ENCODE measurements at places on chromosomes 6 and 20.

- DNase-seq: no peak
Observed at GRCh38 chr6:154446984-154447383, 63.5 kb downstream of the CNKSR3 start.

GRCh38 chr6:100455230-100456124, 9.2 kb downstream of the SIM1 start:
- no peak for DNase-seq

DNA sequence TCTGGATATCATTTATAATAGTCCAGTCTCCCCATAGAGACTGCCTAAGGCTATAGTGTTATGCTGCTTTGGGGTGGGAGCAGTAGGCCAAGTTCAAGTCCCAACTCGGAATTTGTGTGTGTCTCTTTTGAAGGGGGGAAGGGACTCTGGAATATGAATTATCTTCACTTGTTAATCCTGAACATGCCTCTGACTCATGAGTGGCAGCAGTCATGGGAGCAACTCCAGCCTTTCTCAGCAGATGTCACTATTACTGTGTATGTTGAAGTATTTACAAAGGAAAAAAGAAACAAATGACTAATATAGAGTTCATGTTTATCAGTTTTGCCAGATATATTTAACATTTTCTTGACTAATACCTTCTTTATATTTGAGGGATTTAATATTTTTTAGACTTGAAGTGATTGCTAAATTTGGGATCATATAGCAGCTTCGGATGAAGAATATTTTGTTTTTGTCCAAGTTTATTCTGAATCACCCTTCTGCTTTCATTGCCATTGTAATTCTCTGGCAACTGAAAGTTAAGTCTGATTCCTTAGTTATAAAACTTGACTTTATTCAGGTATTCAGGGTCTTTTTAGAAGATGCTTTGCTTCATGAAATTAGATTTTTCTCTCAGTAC, 23.4 kb downstream of the FAM217A start:
- DNase-seq: no peak

GRCh38 chr20:37518606-37519507, 2.2 kb upstream of the NNAT start:
- DNase-seq: no peak

GRCh38 chr6:154907291-154907690, 87.8 kb upstream of the TIAM2 start:
- no peak for DNase-seq

- no peak for DNase-seq
Observed at GRCh38 chr6:2247664-2248063, 2.3 kb upstream of the GMDS start.

GRCh38 chr6:36285797-36286196, 15.9 kb downstream of the PNPLA1 start:
- DNase-seq: no peak

DNA sequence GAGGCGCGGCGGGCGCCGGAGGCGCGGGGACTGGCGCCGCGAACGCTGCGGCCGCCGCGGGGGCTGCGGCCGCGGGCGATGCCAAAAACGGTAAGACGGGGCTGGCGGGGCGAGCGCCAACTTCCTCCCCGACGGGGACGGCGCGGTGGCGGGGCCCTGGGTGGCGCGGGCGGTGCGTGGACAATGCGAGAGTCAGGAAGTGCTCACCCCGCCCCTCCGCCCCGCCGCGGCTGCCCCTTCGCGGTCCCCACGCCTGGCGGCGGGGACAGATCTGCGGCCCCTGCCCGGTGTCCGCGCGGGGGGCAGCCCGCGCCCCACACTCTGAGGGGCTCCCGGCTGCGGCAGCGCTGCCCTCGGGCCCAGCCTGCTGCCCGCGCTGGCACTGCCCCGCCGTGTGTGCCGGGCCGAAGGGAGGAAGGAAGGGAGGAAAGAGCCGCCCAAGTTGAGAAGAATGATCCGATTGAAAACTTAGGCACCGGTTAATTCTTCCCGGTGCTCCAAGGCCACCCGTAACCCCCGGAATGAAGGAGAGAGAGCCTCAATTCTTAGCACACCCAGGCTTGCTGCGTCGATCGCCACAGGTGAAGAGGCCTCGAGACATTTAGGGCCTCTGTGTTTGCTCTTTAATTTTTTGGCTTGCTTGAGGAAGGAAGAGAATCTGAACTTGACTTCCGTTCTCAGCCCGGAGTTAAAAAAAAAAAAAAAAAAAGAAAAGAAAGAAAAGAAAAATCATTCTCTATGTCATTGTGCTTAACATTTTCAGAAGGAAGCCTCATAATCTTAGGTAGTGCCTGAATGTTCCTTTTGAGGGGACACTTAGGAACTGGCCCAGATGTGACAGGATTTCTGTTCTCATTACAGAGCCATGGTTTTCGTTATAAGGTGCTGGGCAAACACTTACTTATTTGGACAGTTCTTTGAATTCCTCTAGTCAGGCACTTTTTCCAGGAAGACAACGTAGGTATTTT, 982 bp downstream of the HECA start:
- peak; percentile 67 for DNase-seq

- no peak for DNase-seq
Observed at GRCh38 chr20:15913391-15914025, 659.7 kb downstream of the KIF16B start.

DNA sequence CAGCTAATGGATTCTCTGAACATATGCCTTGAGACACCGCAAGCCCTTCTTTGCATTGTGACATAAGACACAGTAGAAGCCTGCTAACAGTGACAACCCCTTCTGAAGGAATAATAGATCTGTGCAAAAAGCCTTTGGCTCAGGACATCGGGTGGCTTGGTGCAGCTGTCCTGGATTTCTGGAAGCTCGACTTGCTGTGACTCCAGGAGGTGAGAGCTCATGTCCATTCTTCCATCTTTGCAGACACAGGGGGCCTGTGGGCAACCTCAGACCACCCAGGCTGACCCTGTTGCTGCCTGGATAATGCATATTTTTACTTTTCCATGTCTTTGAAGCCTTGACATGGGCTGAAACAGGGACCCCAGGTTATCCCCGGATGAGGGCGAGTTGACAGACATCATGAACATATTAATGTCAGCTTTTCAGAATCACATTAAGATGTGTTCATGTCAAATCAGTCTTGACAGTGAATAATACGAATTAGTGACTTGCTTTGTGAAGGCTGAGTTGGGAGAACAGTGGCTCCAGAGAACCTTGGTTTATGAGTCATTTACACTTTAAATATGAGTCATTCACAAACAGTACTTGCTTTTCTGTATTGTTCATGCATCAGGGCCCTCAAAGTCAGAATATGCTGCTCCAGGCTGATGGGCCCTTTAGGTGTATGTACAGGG, 66.8 kb upstream of the IYD start:
- DNase-seq: no peak

DNA sequence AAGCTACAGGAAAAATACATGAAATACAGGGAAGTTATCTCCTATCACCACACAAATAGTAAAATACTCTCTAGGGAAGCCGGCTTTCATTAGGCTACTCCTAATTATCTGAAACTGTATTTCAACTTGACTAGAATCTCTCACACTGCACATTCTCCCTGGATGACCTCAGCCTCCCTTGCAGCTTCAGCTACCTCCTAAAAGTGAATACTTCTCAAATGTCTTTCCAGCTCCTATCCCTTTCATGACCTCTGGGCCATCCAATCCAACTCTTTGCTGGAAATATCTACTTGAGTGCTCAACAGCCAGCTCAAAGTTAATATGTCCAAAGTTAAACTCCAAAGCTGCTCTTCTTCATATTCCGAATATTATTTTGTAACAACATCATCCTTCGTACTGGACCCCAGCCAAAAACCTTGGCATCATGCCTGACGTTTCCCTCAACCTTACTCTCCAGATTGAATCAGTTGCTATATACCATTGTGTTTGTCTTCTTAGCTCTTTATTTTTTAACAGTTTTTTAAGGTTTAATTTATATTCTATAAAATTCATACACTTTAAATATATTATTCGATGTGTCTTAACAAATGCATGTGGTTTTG, 29.4 kb upstream of the KIF6 start:
- DNase-seq: no peak

GRCh38 chr6:123091896-123092271, 95.8 kb downstream of the CLVS2 start:
- no peak for DNase-seq

GRCh38 chr6:44432726-44433125, 45.2 kb downstream of the CDC5L start:
- no peak for DNase-seq

- no peak for DNase-seq
Observed at GRCh38 chr6:110971468-110971867, 10.4 kb upstream of the RPF2 start.

GRCh38 chr6:138378463-138378862, 758 bp downstream of the SMIM28 start:
- DNase-seq: no peak

- DNase-seq: no peak
Observed at GRCh38 chr20:37111926-37112455, 16.2 kb upstream of the RBL1 start.

GRCh38 chr6:46628976-46629375, 23.6 kb downstream of the CYP39A1 start:
- no peak for DNase-seq

GRCh38 chr20:33621717-33622400, 40.3 kb upstream of the C20orf144 start:
- no peak for DNase-seq

DNA sequence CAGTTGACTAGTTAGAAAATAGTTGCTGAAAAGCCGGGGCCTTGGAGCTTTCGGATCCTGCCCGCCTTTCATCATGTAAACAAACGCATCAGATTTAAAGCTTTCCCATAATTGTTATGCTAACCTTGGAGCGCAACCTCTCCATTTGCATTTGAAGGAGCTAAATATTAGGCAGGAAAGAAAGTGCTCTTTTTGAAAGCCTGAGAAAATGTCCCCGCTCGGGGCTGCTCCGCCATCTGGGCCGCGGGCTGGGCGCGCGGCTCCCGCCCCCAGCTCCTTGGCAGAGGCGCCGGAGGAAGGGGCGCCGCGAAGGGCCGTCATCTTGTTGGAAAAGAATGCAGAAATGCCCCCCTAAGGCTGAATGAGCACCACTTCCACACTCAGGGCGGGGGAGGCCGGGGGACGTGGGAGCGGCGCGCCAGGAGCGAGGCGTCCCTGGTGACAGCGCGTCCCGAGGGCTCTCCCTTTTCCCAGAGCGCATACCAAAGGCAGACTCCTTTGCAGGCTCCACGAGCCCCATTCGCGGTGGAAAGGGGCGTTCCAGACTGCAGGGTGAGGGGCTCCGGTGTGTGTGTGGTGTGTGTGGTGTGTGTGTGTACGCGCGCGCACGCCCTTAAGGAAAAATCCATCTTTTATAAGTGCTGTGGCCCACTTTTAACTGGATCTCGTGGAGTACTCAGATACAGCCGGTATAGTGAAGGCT, 145.6 kb upstream of the ID4 start:
- no peak for DNase-seq

- DNase-seq: no peak
Observed at GRCh38 chr20:14963262-14963663, 625.9 kb upstream of the FLRT3 start.

DNA sequence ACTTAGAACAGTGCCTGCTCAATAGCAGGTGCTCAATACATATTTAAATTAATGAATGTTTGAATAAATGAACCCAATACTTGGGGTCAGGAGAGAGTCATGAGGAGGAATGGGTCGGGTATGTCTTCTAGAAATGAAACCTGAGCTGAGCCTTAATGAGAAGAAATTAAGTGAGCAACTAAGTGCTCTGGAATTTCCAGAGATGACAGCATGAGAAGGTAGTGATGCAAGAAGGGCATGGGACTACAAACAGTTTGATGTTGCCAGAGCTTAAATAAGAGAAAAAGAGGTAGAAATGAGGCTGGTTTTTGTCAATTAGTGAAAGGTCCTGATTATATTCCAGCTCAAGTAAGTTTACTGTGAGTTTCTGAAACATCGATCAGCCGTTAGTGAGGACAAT, 82.9 kb downstream of the PDE10A start:
- DNase-seq: no peak

GRCh38 chr20:41998539-41999341, 380.6 kb upstream of the CHD6 start:
- no peak for DNase-seq

DNA sequence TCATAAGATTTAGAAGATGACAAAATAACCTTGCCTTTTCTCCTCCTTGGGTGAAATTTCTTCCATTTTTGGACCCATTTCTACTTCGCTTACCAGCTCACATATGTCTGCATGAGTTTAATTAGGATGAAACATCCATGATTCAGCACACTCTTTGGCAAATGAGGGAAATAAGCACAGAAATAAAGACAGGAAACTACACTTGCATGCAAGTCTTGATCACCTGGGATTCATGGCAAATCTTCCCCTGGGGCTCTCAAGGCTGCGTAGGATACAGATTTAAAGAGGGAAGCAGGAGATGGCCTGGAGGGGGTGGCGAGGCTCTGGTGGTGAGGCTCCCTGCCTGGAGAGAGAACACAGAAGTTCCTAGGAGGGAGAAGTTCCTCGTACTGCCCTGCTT, 147.8 kb downstream of the EDN3 start:
- DNase-seq: no peak

GRCh38 chr6:6942831-6943230, 164.9 kb upstream of the RREB1 start:
- DNase-seq: no peak

GRCh38 chr6:13769655-13770053, 44.7 kb downstream of the MCUR1 start:
- DNase-seq: no peak

- DNase-seq: no peak
Observed at GRCh38 chr20:64083804-64084684, at the start of gene LKAAEAR1. LKAAEAR1 (minus strand) TSS chr20:64084398; CDS start chr20:64084219, 179 bp downstream.

DNA sequence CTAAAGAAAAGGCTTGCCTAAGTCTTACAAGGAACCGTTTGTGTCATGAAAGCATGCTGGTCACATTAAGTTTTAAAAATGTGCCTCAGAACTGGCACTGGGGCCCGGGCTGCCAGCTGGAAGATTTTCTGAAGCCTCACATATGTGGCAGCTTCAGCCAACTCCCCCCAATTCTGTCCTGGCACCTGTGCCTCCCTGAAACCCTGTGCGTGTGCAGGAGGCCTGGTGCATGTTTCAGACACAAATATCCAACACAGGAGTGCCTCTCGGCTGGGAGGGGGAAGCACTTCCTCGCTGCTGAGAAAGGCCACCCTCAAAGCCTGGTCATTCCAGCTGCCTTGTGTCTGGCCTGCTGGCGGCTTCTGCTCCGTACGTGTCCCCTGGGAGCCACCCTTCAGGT, 188.5 kb upstream of the SNX9 start:
- no peak for DNase-seq

DNA sequence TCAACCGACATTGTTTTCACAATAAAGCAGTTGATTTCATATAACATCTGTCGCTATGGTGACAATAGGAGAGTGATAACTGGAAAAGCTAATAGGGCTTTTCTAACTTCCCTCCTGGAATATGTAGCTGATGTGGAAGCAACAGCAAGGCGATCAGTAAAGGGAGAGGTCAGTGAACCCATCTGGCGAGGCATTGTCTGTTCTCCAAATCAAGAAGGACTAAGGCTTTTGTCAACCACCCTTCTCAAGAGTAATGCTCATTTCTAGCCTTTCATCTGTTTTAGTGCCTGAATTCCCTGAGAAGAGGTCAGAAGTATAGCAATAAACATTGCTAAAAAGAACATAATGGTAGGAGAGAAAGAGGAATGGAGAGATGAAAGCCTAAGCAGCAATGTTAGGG, 201.3 kb downstream of the AKAP7 start:
- DNase-seq: no peak

Data from T-helper 1 cell (primary cell).